ENCODE measurements at places on chromosomes 4 and X.

DNA sequence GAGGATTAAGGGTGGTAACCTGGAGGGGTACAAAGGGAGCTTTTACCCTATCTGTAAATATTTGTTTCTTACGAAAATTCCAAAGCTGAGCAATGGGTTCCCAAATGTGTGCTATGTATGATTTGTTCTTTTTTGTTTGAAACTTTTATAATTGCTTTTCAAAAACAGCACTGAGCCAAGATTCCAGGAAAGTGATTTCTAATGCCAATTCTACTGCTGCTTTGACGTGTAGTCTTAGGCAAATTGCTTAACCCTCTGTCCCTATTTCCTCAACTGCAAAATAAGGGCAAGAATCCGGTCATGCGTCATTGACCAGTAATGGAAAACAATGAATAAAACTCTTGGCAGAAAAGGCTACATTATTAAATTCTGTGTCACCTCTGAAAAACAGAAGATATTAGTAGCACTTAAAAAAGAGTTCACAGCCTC lies 454.7 kb downstream of the IL15 start:
- no peak for DNase-seq

DNA sequence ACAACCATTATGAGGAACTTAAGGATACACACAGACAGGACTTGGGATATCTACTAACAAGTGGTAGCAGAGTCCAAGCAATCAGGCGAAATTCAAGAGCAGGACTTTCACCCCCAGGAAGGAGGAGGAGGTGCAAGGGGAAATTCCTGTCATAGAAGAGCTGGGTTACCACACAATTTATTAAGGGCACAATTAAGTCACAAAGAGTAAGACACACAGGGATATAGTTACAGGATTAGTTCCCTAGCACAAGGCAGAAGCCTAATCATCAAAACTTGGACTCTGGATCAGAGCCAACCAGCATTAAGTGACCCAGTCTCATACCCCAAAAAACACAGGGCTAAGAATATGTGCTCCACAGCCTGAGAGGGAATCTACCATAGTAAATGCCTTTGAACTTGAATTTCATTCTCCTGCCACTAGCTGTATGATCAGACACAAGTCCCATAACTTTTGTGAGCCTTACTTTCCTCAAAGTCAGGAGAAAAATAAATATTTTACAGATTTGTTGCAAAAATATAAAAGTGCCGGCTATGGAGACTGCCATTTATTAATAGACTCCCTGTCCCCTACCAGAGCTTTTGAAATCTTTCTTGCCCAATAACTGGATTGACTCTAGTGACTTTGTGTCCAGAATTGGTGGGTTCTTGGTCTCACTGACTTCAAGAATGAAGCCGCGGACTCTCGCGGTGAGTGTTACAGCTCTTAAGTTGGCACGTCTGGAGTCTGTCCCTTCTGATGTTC lies 87.0 kb downstream of the SYNPO2 start:
- no peak for DNase-seq

- DNase-seq, result no peak
Observed at GRCh38 chr4:85681221-85681657, 206.3 kb downstream of the ARHGAP24 start.

DNA sequence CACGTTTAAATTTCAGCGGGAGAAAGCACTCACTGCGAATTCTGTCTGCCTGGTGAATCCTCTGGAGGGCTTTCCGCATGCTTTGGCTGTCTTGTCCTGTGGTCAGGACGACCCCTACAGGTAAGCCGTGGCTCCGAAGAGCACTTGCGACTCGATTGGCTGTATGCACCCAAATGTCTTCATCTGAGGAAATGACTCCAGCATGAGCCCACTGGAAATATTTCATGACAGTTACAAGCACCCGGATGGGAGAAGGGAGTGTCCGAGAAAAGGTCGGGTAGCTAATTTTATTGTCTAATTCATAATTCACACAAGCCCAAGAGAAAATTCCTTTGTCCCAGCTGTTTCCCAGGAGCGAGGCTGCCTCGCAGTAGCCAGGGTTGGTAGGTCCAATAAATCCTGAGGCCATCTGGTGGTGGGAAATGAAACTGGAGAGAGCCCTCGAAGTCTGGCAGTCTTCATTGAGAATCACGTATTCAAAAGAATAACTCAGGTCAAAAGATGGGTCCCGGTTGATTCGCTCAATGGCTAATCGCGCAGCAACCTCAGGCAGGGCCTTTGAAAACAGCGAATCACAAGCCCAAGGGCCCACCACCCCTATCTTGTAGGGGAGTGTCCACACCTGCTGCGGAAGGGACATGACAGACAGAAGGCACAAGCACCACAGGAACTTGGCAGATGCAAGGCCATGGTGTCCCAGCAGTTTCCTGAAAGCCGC lies 6.6 kb downstream of the GUCY2F start:
- peak; percentile 78 for DNase-seq

- no peak for DNase-seq
Observed at GRCh38 chrX:134551376-134552048, 91.5 kb downstream of the HPRT1 start.

GRCh38 chr4:3805731-3806130 lies 39.5 kb downstream of the ADRA2C start:
- no peak for DNase-seq

DNA sequence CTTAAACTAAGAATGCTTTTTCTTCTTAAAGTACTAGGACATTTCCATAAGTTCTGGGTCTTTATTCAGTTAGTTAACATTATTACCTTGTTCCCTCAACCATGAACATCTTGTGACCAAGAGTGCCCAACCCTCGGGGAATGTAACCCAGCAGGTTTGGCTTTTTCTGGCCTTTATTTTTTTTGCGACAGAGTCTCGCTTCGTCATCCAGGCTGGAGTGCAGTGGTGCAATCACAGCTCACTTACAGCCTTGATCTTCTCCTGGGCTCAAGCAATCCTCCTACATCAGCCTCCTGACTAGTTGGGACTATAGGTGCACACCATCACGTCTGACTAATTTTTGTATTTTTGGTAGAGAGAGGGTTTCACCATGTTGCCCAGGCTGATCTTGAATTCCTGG lies 65.1 kb downstream of the USP11 start:
- DNase-seq, result no peak

DNA sequence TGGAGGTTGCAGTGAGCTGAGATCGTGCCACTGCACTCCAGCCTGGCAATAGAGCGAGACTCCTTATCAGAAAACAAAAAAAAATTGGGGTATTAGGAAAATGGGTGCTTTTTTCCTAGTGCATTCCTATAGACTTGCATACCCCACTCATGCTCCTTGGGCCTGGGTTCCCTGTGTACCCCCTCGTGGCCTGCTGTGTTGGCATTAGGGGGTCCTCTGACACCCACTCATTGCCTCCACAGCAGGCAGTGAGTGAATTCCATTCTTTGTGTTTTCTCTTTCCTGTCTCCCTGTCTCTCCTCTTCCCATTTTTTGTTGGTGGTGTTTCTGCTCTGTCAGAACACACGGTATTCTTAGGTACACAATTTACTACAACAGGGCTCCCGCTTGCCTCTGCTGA lies 42.8 kb downstream of the TNIP2 start:
- DNase-seq, result no peak

DNA sequence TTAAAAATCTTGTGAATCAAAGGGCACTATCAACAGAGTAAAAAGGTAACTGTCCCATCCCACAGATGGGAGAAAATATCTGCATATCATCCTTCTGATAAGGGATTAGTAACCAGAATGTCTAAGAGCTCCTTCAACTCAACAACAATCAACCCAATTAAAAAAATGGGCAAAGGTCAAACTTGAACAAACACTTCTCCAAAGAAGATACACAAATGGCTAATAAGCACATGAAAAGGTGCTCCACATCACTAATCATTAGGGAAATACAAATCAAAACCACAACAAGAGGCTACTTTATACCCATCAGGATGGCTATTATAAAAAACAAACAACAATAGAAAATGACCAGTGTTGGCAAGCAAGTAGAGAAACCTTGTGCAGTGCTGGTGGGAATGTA lies 43.3 kb downstream of the TMEM165 start:
- DNase-seq, result no peak

- DNase-seq, result no peak
Observed at GRCh38 chr4:137635601-137636000, 103.3 kb upstream of the PCDH18 start.

DNA sequence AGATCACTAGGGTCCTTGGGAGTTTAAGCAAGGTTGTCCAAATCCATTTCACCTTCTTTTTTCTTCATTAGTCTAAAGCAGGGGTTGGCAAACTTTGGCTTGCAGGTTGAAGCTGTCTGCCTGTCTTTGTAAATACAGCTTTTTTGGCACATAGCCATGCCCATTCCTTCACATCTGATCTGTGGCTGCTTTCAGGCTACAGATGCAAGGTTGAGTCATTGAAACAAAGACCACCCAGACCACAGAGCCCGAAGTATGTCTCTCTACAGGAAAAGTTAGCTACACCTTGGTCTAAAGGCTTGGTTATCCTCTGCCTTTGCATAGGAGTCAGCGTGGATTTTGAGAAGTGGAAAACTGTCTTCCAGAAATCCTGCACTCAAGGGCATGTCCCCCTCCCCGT lies 238.1 kb upstream of the STS start:
- no peak for DNase-seq

- DNase-seq, result peak; percentile 57
Observed at GRCh38 chrX:130916636-130917422, 13.8 kb upstream of the ENOX2 start.

GRCh38 chr4:40122941-40123340 lies 66.3 kb downstream of the N4BP2 start:
- DNase-seq, result no peak

- no peak for DNase-seq
Observed at GRCh38 chr4:48340276-48340964, 909 bp upstream of the SLAIN2 start.

GRCh38 chr4:112840061-112840460 lies 203.1 kb downstream of the LARP7 start:
- DNase-seq, result no peak

DNA sequence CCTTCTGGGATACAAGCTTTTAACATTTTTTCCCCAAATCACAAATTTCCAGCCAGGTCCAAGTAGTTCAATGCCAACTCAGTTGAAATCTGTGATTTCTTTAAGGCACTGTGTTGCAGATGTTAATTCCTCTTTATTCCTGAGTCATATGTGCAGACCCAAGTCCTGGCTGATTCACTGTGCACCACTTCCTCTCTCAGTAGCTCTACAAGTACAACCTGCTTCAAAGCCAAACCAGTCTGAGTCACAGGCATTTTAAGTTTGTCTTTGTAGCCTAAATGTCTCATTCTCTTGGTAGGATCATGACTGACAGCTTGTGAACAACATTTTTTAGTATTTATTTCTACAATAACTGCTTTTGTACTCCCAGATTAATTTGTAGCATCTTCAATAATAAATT lies 165.6 kb upstream of the S100G start:
- no peak for DNase-seq

- DNase-seq, result peak; percentile 5
Observed at GRCh38 chr4:1506956-1507721, 100.9 kb upstream of the NKX1-1 start.

- DNase-seq, result no peak
Observed at GRCh38 chr4:74742185-74742584, 52.1 kb downstream of the BTC start.

DNA sequence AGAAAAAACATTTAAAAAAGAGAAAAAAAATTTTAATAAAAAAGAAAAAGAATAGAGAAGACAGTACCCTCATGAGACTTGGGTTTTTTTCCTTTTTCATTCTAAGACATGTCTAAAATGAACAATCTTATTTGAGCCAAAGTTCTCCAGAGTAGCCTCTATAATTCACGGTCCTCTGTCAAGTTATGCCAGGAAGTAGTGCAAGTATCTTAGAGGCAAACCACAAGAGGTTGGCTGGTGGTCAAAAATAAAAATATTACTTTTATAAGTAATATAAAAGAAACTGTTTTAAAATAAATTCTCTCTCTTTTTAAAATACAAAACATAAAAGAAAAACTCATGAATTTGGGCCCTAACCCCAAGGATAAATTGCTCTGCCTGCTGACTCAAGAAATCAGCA lies 26.5 kb downstream of the HNRNPDL start:
- DNase-seq, result no peak

GRCh38 chr4:114435116-114435515 lies 163.5 kb upstream of the UGT8 start:
- DNase-seq, result no peak

DNA sequence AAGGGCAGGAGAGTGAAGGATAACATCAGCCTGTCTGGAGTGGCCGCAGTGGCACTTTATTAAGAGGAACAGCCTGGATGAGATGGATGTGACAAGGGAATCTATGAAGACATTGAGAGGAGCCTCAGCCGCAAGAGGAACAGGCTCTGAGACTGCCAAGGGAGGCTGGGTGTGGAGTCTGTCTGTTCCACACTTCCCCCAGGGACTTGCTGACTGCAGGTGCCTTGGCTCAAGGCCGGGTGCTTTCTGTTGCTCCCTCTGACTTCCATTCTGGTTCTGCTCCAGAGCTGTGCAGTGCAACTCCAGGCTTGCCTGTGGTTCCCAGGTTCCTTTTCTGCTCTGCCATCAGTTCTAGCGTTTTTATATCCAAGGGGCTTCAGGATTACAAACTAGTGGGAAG lies 54.6 kb downstream of the FRMPD3 start:
- DNase-seq, result no peak

DNA sequence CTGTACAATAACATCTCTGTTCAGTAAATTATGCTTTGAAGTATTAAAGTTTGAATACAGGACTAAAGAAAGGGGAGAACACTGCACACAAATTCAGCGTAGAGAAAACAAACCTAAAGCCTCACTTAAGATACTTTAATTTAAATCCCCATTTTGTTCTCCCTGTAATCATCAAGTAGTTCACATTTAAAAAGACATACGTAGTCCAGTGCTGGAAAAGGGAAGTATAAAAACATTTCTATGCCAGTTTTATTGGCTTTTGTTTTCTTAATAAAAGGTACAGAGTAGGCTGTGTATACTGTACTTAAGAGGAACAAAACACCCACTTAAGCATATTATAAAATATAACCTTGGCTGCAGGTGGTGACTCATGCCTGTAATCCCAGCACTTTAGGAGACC lies 101.6 kb downstream of the FGF16 start:
- DNase-seq, result peak; percentile 59

DNA sequence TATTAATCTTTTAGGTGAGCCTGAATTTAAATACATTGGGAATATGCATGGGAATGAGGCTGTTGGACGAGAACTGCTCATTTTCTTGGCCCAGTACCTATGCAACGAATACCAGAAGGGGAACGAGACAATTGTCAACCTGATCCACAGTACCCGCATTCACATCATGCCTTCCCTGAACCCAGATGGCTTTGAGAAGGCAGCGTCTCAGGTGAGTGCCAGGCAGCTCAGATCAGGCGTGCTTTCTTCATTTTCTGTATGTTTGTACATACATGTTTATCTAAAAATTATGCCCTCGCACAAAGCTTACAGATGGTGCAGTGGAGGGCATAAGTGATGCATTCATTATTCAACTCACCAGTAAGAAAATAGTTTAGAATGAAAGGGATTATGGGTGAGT lies 85.6 kb downstream of the CPE start:
- DNase-seq, result no peak

Measured in HAP-1 (cell line).